GM06990 (cell line): ENCODE measurements at places on chromosomes 2 and 18.

- no peak for DNase-seq
These were observed 73.6 kb upstream of the RGPD5 start for GRCh38 chr2:109720380-109721106.

- no peak for DNase-seq
These were observed 72.4 kb downstream of the SKA1 start for GRCh38 chr18:50447102-50447741.

GRCh38 chr2:66041902-66042657 is 392.8 kb upstream of the MEIS1 start:
- no peak for DNase-seq

GRCh38 chr2:120654381-120655134 is 81.1 kb upstream of the GLI2 start:
- DNase-seq: no peak

- no peak for DNase-seq
These were observed 233.4 kb upstream of the SIX3 start for GRCh38 chr2:44707945-44708660.

DNA sequence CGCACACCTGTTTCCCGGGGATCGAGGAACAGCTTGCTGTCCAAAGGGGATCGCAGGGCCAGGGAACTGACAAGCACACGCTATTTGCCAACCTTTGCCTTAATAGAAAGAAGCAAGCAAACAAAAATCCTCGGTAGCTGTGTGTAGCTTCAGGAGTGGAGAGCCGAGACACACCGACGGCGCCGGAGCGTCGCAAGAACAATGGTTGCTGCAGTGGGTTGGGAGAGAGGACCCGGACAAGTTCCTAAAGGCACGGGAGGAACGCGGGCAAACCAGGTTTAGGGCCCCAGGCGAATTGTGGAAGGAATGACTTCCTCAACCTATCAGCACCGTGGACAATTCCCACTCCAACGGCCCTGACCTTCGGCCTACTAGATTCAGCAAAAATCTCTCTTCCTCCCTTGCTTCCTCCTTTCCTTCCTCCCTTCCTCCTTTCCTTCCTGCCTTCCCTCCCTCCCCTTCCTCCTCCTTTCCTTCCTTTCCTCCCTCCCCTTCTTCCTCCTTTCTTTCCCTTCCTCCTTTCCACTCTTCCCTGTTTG is 4.9 kb upstream of the NEUROD1 start:
- no peak for DNase-seq

DNA sequence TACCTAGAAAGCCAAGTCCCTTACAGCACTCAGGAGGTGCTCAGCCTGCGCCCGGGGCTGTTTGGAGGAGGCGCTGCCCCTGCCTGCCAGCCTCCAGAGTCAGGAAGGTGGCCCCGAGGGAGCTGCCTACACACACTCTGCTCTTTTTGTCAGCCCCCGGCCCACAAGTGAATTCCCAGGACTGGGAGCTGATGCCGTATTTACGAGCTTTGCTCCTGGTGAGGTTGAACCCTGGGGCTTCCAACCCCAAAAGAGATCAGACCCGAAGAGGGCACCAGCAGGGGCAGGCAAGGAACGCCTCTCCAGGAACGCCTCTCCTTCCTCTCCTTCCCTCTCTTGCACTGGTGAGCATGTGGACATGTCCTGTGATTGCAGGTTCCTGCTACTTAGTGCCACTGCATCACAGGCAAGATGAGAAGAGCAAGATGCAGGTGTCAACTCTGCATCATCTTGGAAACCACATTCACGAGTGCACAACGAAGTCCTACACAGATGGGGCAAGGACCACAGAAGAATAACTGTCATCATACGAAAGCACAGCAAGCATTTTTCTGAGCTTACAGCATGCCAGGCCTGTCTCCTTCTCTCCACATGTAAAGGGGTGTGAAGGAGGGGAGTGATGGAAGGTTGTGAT is 126.7 kb downstream of the NDUFA10 start:
- DNase-seq: no peak

DNA sequence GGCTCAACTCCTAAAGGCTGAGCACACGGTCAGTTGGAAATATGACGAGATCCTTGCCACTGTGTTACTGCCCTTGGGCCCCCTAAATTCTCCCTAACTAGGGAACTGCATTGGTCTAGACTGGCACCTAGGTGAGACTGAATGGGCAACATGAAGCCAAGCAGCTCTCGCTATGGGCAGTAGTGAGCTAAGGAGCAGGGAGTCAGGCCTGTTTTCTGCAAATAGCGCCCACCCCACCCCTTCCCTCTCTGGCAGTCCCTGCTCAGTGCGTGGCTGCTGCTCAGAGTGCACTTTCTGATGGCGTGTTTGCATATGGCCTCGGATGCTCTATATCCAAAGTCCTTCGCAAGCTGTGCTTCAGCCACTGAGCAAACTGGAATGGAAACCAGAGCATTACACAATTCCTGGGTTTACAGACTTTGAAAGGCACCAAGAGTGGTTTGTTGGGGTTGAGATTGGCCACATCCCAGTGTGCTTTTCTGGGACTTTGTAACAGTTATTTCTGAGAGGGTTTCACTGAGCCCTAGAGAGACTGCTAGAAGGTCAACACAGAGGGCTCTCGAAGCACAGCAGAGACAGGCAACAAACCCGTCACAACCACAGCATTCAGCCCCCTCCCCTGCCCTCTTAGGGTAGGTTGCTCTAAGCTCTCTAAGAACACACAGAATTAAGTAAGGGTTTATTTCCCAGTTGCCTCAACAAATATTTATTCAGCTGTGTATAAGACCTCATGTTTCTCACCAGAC is 419.9 kb downstream of the STK39 start:
- DNase-seq: no peak

DNA sequence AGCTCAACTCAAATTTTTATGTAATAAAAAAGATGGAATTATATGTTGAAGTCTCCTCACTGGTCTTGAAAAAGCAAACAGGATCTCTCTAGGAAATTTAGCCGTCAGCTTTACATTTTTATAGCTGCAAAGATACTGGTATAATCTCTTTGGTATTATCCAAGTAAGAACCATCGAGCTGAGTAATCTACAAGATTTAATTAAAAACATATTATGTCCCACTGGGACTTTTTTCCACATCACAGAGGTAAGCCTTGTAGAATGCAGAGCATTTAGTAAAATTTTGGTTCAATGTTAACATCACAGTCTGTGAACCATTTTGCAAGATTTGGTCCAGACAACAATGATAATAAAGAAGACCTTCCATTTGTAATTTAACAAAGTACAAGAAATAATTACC is 162.6 kb upstream of the SLC39A10 start:
- no peak for DNase-seq

DNA sequence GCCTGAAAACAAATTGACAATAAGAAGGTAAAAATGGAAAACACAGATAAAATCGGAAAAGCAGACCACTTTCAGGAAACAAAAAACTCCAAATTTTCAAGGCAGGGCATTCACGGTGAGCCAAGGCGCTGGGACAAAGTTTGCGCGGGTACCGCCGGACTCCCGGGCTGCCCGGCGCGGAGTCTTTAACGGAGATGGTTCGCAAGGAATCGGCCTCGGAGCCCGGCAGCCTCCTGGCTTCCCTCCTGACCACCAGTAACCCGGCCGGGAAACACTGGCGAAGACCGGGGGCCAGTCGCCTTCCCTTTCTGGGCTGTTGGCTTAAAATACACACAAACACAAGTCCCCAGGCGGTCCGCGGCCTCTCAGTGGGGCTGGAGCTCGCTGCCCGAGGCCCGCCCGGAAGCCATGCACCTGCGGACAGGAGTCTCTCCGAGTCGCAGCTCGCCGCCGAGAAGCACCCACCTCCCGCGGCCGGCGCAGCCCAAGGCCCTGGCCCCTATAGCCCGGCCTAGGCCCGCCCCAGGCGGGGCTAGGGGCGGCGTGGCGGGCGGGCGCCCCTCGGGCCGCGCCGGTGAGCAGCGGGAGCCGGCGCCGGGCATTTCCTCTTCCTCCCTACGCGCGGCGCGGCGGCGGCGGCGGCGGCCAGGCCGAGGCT is 622 bp upstream of the KCMF1 start:
- DNase-seq: peak; percentile 81

- no peak for DNase-seq
These were observed 857.3 kb downstream of the RNF144A start for GRCh38 chr2:7774481-7774880.

DNA sequence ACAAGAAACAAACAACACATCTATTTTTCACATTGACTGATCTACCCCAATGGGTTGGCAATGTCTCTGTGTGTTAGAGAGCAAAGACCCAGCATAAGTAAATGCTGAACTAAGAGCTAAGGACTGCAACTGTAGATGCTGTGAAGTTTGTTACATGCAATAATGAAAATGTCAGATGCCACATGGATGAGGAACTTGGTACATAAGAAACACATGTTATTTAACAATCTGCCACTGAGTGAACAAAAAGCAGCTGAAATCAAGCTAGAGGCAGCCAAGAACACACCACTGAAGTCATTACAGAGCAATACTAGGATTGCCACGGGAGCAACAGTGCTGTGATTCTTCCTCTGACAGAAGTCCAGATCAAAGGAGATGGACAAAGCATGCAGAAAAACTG is 389.4 kb downstream of the CDH2 start:
- DNase-seq: no peak

DNA sequence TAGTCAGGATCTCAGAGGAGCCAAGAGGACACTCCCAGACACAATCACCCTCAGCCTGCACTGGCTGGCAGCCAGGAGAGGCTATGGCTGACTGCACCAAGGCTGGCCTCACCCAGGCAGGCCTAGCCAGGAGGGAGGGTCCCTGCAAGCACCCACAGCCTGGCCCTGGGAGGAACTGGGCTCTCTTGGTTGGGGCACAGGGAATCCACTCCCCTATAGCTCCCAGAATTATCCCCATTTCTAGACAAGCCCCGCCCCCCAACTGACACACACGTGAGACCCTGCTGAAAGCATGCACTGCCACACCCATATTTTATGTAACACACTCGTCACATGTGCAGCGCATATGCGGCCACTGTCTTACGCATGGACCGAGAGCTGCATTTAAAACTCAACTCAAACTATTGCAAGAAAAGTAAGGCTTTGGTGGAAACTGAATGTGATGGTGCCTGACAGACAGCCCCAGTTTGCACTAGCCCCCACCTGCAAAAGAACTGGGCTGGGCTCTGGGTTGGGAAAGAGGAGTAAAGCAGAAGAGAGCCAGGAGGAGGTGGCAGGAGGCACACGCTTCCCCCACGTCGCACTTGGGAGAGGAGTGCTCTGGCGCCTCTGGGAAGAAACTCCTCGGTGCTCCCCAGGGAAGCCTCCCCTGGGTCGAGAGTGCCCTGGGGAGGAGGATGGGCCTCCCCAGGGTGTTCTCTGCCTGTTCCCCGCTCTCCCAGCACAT is 28.9 kb upstream of the ARHGEF4 start:
- no peak for DNase-seq

GRCh38 chr2:240425697-240426096 is 9.8 kb upstream of the GPC1 start:
- no peak for DNase-seq

- no peak for DNase-seq
These were observed 172.1 kb downstream of the UPP2 start for GRCh38 chr2:158273791-158274190.

DNA sequence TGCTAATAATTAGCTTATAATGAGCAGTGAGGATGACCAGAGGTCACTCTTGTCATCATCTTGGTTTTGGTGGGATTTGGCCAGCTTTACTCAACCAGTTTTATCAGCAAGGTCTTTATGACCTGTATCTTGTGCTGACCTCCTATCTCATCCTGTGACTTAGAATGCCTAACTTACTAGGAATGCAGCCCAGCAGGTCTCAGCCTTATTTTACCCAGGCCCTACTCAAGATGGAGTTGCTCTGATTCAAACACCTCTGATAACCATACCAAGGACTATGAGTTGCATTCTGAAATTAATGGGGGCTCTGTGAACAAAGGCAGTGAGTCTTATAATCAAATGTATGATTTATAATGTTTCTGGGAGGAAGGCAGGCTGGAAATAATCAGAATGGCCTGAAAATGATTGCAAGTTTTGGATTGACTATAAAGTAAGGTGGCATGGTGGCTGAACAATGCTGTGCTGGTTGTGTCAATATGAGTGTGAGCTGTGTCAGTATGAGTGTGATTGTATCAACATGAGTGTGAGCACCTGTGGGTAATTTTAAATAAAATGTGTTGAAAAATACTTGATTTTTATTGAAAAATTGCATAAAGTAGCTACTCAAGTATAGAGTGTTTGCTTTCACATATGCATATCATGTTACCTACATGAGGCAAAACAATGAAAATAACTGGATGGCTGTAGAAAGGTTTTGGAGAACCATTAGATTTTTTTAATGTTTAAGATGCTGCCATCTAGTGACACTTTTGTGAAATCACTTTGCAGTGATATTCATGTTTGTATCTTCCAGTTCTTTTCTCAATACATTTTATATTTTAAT is 103.0 kb downstream of the KYNU start:
- DNase-seq: no peak
